ENCODE measurements at places on chromosomes 3 and 15. TPM values are rescaled to one million over a fixed set of nuclear protein-coding genes. Genes with fewer than 3 reads are reported as not detected.

The DAZL gene
- total RNA-seq, result 0.51 TPM

The TGM4 gene
- total RNA-seq, result not detected

The ZBTB20 gene
- 27.5 TPM for total RNA-seq

The FEZF2 gene
- total RNA-seq, result 0.49 TPM

GRCh38 chr3:41579861-41580260, 380.6 kb downstream of the CTNNB1 start:
- no peak overlapping the region for H3K27ac ChIP-seq
- peaks cover 14% of the 10 kb centered on the region for H3K4me1 ChIP-seq
- H3K4me3 ChIP-seq, result no peak overlapping the region
- no peaks in the 10 kb centered on the region for H3K36me3 ChIP-seq
- H3K27me3 ChIP-seq, result no peaks in the 10 kb centered on the region
- no peak for DNase-seq

DNA sequence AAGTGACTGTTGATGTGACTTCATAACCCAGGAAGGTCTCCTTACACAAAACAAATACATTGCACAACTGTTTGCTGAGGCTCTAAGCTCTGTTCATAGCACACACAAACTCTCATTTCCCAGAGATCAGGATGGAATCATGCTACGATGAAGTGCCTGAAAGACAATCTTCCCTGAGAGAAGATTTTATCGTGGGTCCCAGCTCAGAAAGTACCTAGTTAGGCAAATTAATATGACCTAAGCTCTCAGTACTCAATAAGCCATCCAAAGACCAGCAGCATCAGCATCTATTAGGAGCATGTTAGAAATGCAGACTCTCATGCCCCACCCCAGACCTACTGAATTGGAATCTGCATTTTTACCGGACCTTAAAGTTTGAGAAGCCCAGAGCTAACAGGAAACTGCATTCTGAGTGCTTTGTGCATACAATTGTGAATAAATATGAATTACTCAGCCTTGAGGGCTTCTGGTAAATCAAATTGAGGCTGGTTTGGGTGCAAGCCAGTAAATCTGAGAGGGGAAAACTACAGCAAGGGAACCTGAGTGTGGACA, 161.5 kb upstream of the C2CD4B start:
- H3K4me3 ChIP-seq, result no peak overlapping the region
- peaks cover 2% of the 10 kb centered on the region for H3K27me3 ChIP-seq
- no peaks in the 10 kb centered on the region for H3K36me3 ChIP-seq
- no peak overlapping the region for H3K27ac ChIP-seq
- DNase-seq, result no peak
- H3K4me1 ChIP-seq, result no peaks in the 10 kb centered on the region

DNA sequence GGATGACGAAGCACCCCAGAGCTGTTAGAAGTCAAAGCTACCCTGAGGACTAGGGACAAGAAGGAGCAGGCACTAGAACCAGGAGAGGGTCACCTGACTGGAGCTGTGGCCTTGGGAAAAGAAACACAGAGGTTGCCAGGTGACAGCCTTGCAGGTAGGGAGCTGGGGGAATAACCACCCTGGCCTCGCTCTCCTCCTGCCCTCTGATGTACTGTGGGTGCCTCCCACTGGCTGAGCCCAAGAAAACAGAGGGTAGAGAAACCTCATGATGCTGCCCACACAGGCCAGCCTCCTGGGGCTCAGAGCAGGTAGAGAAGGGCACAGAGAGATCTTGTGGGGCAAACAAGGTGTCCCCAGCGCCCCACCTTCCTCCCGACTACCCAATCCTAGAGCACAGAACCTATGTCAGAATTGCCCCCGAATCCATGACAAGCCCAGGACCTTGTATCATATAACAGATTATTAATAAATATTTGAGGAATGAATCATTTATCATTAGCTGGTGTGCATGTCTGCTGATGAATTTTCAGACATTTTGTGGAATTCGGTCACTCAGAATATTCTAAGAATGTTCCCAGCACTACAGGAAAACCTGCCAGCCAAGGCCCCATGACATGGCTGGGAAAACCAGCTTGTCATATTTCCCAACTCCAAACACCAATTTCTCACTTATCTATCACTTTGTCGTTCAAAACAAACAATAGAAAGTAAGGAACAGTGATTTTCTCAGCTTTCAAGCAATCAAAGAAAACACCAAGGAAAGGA, 59.8 kb upstream of the MEX3B start:
- H3K27ac ChIP-seq, result no peak overlapping the region
- H3K4me1 ChIP-seq, result peaks cover 3% of the 10 kb centered on the region
- DNase-seq, result no peak
- no peaks in the 10 kb centered on the region for H3K36me3 ChIP-seq

- H3K36me3 ChIP-seq, result no peaks in the 10 kb centered on the region
- H3K4me3 ChIP-seq, result peak within 1 kb of the TSS; percentile 79
- H3K27me3 ChIP-seq, result no peaks in the 10 kb centered on the region
These were observed at the start of gene DNAH12 for GRCh38 chr3:57544181-57545125. Gene DNAH12, minus strand, starts transcription at chr3:57544344. Its CDS starts 1,474 bp downstream, at chr3:57542870.

DNA sequence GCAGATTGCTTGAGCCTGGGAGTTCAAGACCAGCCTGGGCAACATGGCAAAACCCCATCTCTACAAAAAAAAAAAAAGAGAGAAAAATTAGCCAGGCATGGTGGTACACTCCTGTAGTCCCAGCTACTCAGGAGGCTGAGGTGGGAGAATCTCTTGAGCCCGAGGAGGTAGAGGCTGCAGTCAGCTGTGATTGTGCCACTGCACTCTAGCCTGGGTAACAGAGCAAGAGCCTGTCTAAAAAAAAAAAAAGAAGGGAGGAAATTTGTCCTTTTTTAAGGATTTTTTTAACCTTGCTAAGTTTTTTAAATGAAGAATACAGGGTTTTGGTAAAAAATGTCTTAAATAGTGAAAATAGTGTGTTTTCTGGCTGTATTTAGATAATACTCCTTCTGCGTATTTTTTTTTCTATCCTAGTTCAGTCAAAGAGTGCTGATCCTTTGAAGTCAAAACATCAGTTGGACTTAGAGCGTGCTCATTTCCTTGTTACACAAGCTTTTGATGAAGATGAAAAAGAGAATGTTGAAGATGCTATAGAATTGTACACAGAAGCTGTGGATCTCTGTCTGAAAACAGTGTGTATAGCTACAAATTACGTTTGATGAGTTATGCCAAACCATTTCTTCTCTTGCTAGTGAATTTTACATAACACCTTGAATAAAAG, 11.1 kb downstream of the CAPN7 start:
- H3K27me3 ChIP-seq, result no peaks in the 10 kb centered on the region
- no peak for DNase-seq
- no peak overlapping the region for H3K27ac ChIP-seq
- no peak overlapping the region for H3K4me3 ChIP-seq
- no peaks in the 10 kb centered on the region for H3K4me1 ChIP-seq
- peaks cover 4% of the 10 kb centered on the region for H3K36me3 ChIP-seq

GRCh38 chr3:78913711-78914110, 854.1 kb downstream of the ROBO1 start:
- H3K36me3 ChIP-seq, result no peaks in the 10 kb centered on the region
- DNase-seq, result no peak
- H3K27ac ChIP-seq, result peak overlapping the region; percentile 74
- H3K4me3 ChIP-seq, result peak overlapping the region; percentile 60

DNA sequence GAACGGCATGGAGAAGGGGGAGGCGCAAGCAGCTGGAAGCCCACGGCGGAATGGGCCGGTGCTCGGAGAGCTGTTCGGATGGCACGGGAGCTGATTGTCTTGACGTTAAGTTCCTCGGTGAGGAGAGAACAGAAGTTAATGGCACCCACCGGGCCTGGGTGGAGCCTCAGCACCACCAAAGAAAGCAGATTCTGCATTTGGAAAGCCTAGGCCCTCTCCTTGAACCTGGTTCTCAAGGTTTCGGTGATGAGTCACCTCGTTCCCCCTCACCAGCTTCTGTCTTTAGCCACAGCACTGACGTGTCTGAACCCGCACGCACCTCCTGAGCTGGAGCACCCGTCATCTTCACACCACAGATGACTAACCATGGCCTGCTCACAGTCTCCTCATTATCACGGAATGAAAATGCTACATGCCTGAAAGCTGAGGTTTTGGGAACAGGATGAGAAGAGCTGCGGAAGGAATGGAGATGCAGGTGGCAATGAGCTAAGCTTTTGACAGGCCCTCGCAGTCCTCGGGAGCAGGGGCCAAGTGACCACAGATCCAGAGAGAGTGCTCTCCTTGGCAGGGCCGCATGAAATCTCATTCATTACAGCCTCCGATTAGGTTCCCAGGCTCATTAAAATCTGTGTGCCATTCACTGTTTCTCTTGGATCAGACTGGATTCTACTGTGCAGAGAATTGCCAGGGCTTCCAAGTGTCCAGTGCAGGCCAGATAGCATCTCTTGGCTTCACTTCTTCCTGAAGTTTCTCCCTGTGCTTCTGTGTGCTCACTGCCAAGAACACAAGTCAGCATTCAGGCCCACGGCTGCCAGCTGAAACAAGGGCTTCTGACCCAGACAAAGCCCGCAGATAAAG, 96.3 kb upstream of the DLG1 start:
- H3K27me3 ChIP-seq, result no peaks in the 10 kb centered on the region
- no peak overlapping the region for H3K4me3 ChIP-seq
- no peak overlapping the region for H3K27ac ChIP-seq
- H3K36me3 ChIP-seq, result no peaks in the 10 kb centered on the region
- no peak for DNase-seq

DNA sequence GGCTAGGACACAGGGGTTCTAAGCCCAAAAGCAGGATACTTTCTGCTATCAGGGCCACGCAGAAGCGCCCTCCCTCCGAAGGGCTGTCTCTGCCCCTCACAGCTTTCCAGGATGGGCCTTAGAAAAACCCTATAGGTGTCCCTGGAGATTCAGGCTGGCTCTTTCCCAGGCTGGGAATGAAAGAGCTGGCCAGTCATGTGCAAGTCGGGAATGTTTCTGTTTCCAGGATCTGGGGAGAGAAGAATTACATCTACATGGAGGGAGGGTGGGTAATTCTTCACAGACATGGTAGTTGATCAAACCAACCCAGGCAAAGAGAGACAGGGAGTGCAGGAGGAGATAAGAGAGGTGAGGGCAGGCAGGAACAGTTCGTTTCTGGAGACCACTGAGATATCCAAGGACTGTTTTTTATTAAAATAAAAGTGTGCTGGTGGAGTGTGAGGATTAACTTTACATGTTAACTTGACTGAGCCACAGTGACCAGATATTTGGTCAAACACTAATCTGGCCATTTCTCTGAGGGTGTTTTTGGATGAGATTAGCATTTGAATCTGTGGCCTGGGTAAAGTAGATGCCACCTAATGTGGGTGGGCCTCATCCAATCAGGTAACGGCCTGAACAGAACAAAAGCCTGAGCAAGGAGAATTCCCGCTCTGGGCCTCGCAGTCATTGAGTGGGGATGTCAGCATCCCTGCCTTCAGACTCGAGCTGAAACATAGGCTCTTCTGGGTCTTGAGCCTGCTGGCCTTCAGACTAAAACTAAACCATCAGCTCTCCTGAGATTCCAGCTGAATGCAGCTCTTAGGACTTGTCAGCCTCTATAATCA, 15.3 kb downstream of the NUP210 start:
- H3K4me3 ChIP-seq, result no peak overlapping the region
- no peak overlapping the region for H3K27ac ChIP-seq
- H3K27me3 ChIP-seq, result no peaks in the 10 kb centered on the region
- H3K4me1 ChIP-seq, result peaks cover 6% of the 10 kb centered on the region
- H3K36me3 ChIP-seq, result peaks cover 15% of the 10 kb centered on the region

GRCh38 chr15:77607894-77608261, 24.8 kb downstream of the LINGO1 start:
- no peak overlapping the region for H3K4me3 ChIP-seq
- H3K36me3 ChIP-seq, result no peaks in the 10 kb centered on the region
- peaks cover 27% of the 10 kb centered on the region for H3K4me1 ChIP-seq
- no peak for DNase-seq
- no peak overlapping the region for H3K27ac ChIP-seq

Measured in glutamatergic neuron (in vitro differentiated cells).